ENCODE measurements at places on chromosomes 13 and 19.
A peak's percentile ranks its signal among the peaks of the same experiment; 100 is the strongest.

DNA sequence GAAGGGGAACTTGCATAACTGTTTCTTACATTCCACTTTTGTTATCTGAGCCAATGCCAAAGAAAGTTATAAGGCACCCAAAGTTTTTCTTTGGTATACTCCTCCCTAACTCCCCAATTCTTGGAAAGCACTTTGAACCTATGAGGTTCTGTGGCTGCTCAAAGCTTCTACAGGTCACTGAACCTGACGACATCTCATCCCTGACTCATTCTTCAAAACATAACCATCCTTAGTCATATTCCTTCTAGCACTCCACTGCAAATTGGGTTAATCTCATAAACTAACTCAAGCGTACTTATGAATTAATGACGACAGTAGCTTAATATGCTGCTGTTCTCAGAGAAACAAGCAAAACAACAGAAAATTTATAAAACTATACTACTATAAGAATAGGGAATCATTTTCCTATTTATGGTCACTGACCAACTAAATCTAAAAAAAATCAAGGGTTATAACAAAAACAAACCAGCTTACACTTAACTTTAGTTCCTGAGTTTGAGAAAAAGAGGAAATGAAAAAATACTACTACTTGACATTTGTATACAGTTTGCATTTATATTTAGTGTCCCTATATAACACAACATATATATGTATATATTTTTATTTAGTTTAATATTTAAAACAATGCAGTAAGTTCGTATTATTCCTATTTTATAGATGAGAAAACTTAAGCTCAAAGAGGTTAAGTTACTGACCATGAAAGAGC, 69.1 kb downstream of the CAB39L start:
- no peak for DNase-seq

GRCh38 chr13:66551128-66551527, 679.0 kb downstream of the PCDH9 start:
- DNase-seq = no peak

GRCh38 chr13:87999240-87999700, 328.1 kb downstream of the SLITRK5 start:
- no peak for DNase-seq

- no peak for DNase-seq
Observed at GRCh38 chr19:14427461-14427860, 5.6 kb upstream of the PKN1 start.

GRCh38 chr19:30023330-30023729, 81.3 kb downstream of the URI1 start:
- no peak for DNase-seq

GRCh38 chr13:99442273-99442895, 58.9 kb upstream of the TM9SF2 start:
- DNase-seq = peak; percentile 48

- peak; percentile 44 for DNase-seq
Observed at GRCh38 chr13:52454459-52454819, 839 bp upstream of the CKAP2 start.

GRCh38 chr19:5547881-5548280, 19.9 kb downstream of the TINCR start:
- DNase-seq = no peak

DNA sequence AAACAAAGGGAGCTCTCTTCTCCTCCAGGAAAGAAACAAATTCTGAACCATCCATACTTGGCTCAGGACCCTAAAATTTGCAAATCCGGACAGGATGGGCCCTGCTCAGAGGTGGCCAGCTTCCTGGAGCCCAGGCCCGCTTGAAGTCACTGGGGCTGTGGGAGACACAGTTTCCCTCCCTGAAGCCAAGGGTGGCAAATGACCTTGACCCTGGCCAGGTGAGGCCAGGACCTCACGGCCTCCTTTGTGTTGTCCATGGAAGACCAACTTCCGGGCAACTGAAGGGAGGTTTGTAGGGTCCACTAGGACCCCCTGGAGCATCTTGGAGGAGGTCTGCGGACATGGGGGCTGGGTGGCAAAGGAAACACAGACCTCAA, 5.5 kb downstream of the NANOS3 start:
- DNase-seq = no peak

- no peak for DNase-seq
Observed at GRCh38 chr13:111559612-111560403, 239.4 kb downstream of the TEX29 start.

DNA sequence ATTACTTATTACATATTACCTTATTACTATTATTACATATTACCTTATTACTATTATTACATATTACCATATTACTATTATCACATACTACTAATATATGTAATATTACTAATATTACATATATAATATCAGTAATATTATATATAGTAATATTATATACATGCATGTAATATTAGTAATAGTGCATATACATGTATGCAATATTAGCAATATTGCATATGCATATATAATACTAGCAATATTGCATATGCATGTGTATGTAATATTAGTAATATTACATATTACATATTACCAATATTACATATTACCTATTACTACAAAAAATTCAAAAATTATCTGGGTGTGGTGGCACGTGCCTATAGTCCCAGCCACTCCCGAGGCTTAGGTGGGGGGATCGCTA, 22.4 kb downstream of the PDE4A start:
- DNase-seq = no peak

GRCh38 chr19:40523322-40524047, 53.2 kb upstream of the SHKBP1 start:
- DNase-seq = peak; percentile 42

- DNase-seq = no peak
Observed at GRCh38 chr13:23268441-23268840, 87.7 kb downstream of the SGCG start.

DNA sequence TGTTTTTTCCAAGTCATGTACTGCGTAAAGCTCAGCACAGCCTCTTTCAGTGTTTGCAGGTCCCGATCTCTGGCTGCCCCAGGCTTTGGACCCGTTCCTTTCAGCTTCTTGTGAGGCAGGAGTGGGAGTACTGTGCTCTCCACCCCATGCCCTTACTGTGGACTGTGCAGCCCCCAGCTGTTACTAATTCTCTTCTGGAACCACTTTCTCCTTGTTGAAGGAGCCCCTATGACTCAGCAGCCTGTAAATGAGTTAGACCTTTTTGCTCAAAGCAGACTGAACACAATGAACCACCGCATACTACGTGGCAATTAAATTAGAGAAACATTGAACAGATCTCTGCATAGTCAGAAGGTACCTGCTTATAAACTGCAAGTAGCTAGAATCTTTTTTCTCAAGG, 39.0 kb downstream of the SERTM1 start:
- no peak for DNase-seq

DNA sequence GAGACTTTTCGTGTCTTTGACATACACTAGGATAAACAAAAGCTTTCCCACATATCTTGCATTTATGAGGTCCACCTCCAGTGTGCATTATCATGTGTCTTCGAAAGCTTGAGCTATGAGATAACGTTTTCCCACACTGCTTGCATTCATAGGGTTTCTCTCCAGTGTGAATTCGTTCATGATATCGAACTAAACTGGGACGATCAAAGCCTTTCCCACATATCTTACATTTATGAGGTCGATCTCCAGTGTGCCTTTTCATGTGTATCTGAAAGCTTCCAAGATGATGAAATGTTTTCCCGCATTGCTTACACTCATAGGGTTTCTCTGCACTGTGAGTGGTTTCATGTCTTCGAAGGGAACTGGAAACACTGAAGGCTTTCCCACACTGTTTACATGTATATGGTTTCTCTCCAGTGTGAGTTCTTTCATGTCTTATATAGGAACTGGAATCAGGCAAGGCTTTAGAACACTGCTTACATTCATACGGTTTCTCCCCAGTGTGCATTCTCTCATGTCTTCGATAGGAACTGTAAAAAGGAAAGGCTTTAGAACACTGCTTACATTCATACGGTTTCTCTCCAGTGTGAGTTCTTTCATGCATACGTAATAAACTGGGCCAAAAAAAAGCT, 14.5 kb downstream of the ZNF563 start:
- DNase-seq = no peak

- DNase-seq = no peak
Observed at GRCh38 chr13:21175656-21176214, 617 bp downstream of the SKA3 start.

DNA sequence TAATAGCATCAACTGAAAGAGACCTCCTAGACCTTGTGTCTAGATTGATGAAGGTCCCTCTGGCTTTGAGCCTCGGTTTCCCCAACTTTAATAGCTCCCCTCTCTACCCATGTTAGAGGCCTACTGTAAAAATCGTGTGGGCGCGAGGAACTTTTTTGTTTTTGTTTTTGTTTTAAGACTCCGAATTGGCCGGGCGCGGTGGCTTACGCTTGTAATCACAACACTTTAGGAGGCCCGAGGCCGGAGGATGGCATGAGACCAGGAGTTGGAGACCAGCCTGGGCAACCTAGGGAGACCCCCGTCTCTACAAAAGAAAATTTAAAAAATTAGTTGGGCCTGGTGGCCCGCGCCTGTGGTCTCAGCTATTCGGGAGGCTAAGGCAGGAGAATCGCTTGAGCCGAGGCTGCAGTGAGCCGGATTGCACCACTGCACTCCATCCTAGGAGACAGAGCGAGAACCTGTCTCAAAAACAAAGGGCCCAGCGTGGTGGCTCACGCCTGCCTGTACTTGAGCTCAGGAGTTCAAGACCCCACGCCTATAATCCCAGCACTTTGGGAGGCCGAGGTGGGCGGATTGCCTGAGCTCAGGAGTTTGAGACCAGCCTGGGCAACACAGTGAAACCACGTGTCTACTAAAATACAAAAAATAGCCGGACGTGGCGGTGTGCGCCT, 858 bp upstream of the PPP6R1 start:
- DNase-seq = no peak

GRCh38 chr19:53868091-53868891, 608 bp downstream of the MYADM start:
- peak; percentile 92 for DNase-seq

GRCh38 chr19:9791552-9792205, 23.1 kb upstream of the ZNF846 start:
- peak; percentile 97 for DNase-seq

DNA sequence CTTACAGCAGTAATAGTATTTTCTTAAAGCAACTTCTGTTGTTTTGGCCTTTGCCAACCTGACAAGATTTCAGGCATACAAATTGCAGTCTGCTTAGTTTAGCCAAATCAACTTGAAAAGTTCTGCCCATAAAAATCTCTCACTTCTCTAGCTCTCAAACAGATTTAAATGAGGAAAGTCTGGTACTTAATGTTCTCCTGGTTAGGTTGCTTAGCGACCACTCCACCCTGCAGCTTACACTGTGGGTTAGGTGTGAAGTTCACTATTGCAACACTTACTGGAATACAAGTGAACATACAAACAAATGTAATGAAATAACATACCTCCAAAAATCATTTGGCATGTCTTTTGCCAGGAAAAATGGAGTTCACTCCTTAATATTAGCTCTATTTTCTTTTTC, 178.7 kb upstream of the PCDH9 start:
- DNase-seq = peak; percentile 41
